ENCODE measurements at places on chromosomes 13 and 19.

- no peak for DNase-seq
Measured at GRCh38 chr19:2055931-2056836, 5.1 kb upstream of the MKNK2 start.

GRCh38 chr13:104246955-104247354 lies 1180.7 kb upstream of the SLC10A2 start:
- no peak for DNase-seq

DNA sequence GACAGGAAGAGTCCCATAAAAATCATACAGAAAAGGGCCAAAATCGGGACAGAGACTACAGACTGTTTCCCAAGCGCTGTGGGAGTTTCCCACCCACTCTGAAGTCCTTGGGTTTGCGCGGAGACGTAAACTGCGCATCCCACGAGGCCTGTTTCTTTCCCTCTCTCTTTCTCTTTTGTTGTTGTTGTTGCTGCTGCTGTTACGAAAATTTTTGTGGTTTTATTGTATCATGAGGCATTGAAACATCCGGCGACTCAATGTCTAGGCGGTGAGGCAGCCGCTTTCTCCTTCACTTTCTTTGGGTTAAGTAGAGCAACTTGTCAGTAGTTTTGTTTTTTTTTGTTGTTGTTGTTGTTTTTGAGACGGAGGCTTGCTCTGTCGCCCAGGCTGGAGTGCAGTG lies 1.6 kb upstream of the PPP1R12C start:
- no peak for DNase-seq

DNA sequence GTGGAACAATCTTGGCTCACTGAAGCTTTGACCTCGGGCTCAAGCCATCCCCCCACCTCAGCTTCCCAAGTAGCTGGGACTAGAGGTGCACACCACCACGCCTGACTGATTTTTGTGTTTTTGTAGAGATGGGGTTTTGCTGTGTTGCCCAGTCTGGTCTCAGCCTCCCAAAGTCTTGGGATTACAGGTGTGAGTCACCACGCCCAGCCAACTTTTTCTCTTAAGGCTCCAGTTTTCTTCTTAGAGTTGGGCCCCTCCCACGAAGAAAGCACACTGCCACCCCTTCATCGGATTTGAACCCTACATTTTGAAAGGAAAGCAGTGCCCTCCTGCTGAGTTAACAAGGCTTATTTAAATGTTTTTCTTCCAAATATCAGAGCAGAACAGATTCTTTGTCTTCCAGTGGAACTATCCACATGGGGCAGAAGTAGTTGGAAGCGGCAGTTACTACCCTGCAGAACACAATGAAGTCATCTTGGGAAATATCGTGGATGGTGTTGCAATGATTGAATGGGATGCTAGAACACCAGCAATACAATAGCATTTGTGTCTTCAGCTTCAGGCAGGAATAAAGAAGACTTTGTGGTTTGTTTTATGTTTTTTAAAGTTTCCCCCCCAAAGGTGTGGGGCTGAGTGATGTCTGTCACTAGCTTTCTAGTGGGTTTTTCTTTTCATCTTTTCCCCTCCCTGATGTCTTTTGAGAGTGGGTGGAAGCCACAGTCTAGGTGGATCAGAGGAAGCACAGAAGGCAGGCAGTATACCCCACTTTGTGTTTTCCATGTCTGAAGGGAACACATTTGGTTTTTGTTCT lies 8.9 kb downstream of the ACTN4 start:
- no peak for DNase-seq

GRCh38 chr19:18086590-18087138 lies at the start of gene IL12RB1:
Gene IL12RB1 (minus strand): TSS chr19:18086934. CDS start chr19:18086823, 111 bp downstream.
- peak; percentile 68 for DNase-seq

DNA sequence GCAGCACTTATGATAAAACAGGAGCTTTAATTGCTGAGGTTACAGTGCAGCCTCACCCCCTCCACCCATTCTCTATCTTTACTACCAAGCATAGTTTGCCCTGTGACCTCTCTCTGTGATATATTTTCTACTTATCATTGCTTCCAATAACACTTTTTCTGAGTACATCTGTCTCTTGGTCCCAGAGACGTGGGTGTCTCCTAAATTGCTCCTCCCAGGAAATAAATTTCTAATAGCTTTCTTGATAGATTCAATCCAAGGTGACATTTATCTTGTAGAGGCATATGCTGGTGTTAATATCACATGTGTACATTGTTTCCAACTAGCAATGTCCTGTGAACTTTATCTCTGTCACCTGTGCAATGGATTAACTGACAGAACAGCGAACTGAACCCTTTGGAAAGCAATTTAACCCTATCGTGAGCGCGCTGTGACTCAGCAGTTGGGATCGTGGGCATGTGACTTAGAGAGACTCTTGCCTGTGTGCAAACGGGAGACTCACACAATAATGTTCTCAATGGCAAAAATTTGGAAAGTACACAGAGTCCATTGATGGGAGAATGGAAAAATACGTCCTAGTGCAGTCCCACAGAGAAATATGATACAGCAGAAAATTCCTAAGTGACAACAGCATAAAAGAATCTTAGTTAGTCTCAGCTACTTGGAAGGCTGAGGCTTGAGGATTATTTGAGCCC lies 7.0 kb upstream of the MAP2K2 start:
- DNase-seq: peak; percentile 60
